ENCODE measurements at places on chromosomes 7 and 10.

GRCh38 chr7:156195276-156195675 lies 383.0 kb upstream of the SHH start:
- no peak for DNase-seq

DNA sequence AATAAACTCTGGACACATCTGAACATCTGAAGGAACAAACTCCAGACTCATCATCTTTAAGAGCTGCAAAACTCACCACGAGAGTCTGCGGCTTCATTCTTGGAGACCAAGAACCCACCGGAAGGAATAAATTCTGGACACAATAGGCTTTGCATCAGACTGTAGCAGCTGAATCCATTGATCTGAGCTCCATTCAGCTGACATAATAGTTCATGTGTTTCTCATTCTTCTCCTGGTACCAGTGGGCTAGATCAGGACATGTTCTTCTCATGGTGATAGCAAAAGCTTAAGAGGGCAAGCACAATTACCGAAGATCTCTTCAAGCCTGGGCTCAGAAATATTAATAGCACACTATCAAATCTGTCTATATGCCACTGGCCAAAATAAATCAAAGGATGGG lies 20.5 kb upstream of the GNAI1 start:
- no peak for DNase-seq

DNA sequence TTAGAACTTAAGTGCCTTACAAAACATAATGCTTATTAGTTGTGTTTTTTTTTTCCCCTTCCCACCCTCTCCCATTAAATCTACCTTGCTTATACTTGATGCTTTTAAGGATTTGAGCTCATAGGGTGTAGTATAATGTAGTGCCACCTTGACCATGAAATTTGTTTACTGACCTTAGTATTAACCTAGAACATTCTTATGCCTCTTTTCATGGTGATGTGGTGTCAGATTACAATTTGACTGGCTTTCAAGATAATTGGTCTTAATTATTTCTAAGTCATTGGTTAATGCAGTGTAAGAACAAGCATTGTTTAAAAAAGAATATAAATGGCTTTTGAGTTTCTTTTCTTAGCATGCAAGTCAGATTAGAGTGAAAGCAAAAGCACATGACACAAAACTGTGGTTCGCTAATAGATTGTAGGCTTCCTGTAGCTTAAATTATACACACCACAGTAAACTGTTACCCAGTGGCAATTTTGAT lies 61.8 kb downstream of the ADD3 start:
- no peak for DNase-seq

DNA sequence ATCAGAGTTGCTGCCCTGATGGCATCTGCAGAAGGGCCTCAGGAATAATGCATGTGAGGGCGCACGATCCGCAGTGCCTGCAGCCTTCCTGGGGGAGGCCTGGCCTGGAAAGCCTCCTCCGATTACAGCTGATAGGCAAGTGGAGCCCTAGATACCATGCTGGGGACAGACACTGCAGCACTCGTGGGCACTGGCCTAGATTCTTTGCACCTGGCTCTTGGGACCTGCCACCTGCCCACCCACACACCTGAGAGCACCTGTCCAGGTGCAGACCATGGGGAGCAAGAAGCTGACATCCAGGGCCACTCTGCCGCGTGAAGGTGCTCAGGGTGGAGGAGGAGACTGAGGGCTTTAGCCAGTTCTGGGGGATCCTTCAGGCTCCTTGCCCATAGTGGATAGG lies 14.8 kb downstream of the YKT6 start:
- DNase-seq = no peak

GRCh38 chr10:114604357-114605130 lies 53.5 kb downstream of the ABLIM1 start:
- DNase-seq = no peak

- DNase-seq = no peak
These were observed at the start of gene MACC1 for GRCh38 chr7:20217193-20217948. Gene MACC1 (minus strand): TSS chr7:20217384. CDS start chr7:20161862, 55,522 bp downstream.

- DNase-seq = no peak
These were observed 1.1 kb upstream of the AKR1B1 start for GRCh38 chr7:134459981-134460380.

DNA sequence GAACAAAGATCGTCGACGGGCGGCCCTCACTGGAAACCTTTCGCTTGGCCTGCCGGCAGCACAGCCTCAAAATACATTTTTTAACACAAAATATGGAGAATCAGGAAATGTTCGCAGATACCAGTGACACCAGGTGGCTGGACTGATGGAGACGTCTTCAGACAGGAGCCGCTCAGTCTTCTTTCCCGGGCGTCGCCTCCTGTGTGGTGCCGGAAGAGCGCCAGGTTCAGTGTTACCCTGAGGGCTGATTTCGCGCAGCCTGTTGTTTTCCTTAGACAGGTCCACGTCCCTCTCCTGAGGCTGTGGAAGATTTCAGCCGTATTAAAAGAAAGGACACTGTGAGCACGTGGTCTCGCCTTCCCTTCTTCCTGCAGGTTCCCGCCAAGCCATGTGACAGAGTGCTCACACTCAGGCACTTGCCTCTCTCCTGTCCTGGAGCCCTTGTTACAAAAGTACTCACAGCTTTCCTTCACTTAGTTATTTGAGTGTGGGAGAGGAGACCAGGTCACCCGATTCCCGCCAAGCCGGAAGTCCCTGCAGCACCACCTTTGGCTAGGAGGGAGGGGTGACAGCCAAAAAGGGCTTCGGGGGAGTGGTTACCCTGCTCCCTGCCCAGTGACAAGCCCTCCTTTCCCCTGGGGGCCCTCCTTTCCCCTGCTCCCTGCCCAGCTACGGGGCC lies 21.7 kb upstream of the PWWP2B start:
- DNase-seq = no peak

DNA sequence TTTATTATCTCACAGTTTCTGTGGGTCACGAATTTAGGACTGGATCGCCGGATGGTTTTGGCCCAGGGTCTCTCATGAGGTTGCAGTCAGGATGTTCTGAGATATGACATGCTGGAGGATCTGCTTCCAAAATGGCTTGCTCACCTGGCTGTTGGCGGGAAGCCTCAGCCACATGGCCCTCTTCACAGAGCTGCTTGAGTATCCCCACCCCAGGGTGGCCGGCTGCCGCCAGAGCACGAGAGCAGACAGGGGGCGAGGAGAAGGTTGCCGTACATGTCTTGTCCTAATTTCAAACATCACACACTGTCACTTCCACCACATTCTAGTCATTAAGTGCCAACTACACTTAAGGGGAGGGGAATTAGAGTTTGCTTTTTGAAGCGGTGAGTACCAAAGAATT lies 365.8 kb downstream of the FGFR2 start:
- no peak for DNase-seq

- DNase-seq = no peak
These were observed 64.1 kb upstream of the CUX1 start for GRCh38 chr7:101753316-101753715.

DNA sequence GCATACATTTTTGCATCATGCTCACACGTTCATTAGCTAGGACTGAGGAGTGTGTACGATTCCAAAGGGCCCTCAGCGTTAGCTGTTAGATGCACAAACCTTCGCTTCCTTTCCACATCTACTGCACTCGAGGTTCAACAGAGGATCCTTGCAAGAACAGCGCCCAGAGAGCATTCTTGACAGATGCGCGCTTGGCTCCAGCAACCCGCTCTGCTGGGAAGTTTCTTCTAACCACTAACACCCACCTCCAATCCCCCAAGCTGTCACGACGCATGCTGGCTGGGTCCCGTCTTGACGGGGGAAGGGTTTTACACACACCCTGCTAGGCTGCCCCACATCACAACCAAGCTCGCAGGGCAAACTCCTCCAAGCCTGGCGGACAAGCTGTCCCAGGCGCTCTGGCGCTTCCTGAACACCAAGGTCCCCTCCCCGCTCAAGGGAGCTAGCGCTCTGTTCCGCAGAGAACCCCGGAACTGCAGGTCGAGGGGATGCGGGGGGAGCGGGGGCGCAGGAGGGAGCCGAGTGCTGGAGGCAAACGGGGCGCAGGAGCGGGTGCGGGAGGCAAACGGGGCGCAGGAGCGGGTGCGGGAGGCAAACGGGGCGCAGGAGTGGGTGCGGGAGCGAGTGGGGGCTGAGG lies 653 bp upstream of the ADRB1 start:
- no peak for DNase-seq

DNA sequence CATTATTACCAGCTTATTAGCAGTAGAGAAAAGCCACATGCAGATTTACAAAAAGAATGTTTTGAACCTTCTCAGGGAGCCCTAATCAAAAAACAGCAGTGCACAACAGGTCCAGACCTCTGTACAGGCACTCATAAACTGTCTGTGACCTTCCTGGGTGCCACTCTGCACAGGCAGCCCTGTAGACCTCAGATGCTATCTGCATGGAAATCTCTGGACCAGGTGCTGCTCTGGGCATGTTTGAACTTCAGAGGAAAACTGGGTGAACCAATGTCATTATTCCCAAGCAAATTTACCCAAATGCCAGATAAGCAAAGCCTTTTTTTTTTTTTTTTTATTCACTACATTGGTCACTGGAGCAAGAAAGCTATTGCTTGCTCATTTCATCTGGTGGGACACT lies 104.2 kb downstream of the NPY start:
- DNase-seq = no peak

GRCh38 chr10:48299066-48299465 lies 7.4 kb upstream of the MAPK8 start:
- DNase-seq = no peak

DNA sequence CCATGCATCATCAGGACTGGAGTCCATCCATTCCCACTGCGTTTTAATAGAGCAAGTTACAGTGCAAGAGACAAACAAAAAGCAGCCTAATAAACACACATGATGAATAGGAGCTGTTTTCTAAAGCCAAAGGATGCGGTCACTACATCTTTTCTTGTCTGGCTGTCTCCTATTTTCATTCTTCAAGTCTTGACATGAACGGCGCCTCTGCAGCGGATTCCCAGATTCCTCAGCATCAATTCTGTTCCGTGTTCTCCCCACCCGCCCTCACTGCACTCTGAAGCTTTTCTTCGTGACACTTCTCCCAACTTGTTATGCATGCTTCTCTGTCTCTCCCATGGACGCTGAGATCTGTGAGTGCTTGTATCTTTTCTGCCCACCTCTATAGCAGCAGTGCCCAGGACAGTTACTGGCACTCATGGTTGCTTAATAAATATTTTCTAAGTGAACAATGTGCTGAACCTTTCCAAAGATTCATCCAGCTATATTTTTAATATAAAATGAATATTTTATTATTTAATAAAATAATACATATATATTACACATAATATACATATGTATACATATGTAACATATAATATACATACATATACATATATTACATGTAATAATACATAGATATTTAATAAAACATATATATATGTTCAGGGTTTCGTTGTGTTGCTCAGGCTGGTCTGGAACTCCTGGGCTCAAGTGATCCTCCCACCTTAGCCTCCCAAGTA lies 242.9 kb downstream of the ABCA13 start:
- no peak for DNase-seq

DNA sequence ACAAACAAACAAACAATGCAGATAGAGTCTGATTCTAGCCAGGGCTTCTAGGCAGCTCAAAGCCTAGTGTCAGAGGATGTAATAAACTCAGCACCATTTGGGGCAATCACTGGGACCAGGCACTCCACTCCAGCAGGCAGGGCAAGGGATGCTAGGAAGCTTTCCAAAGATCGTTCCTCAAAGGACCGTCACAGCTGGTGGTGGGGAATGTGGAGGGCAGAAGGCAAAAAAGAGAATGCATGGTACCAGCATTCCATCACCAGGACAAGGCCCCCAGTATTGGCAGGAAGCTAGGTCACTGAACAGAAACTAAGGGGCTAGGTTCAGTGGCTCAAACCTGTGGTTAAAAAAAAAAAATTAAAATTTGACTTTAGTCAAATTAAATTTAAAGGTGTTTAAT lies 94.2 kb downstream of the CUL2 start:
- no peak for DNase-seq

GRCh38 chr7:140056431-140057142 lies 6.2 kb downstream of the PARP12 start:
- no peak for DNase-seq

GRCh38 chr7:33760834-33761233 lies 144.5 kb upstream of the BMPER start:
- no peak for DNase-seq

GRCh38 chr10:86053675-86054074 lies 312.9 kb downstream of the GRID1 start:
- DNase-seq = no peak

GRCh38 chr10:132560241-132560731 lies 22.7 kb downstream of the INPP5A start:
- DNase-seq = no peak

GRCh38 chr10:86167121-86167761 lies 199.4 kb downstream of the GRID1 start:
- no peak for DNase-seq

DNA sequence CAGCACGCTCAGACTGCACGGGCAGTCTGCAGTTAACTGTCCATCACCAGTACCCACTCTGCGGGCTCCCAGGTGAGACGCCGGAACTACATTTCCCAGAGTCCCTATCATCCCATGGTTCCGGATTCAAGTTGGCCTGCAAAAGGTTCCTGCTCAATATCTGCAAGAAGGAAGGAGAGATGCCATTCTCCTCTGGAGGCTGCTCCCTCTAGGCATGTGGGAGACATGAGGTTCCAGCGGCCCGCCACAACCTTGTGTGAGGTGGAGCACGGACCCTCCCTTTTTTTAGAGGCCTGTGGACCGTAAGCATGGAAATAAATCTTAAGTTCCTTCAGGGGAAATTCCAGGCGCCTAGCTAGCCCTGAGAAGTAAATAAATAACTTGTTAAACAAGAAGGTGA lies 29.7 kb downstream of the NUP42 start:
- DNase-seq = no peak

DNA sequence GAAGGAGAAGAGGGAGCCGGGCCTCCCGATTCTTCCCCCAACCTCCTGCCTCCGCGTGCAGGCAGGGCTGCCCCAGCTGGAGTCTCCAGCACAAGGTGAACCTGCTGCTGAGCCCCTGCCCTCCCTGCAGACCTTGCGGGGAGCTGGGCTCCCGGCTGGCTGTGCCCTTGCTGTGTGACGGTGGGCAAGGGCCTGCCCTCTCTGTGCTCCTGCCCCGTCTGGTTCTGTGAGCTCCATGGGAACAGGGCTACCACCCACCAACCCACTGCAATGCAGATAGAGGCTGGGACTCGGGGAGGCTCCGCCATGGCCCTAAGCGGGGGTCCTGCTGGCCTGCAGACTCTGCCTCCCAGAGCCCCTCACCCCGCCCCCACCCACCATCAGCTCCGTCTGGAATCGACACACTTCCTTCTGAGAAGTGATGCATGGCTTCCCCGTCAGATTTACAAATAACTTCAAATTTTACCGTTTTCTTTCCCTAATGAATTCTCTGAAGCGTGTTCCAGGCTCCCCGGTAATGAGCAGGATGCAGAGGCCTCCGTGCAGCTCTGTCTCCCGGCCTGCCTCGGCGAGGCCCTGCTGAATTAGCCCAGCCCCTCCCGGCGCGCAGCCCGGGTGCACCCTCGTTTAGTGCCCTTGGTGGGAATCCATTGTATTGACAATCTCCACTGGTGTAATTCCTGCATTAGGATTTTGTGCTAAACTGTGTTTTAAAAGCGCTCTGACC lies 111.0 kb downstream of the MICALL2 start:
- DNase-seq = no peak

DNA sequence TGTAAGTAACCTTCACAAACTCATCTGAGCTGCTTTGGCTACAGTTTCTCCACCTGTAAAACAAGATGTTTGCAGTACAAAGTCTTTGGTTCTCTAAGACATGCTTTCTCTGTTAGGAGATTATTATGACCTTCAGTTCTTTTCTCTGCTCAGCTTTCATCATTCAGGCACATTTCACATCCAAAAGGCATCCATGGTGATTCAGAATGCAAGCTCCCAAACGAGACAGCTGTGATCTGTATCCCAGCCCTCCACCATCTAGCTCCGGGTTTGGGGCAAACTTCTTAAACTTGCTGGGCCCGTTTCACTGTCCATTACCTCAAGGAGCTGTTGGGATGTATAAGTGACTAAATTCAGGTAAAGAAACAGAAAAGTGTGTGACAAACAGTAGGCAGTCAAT lies 95.8 kb upstream of the COL1A2 start:
- peak; percentile 36 for DNase-seq

All from amniotic stem cell (primary cell).